ENCODE measurements at places on chromosomes 1 and 21.

DNA sequence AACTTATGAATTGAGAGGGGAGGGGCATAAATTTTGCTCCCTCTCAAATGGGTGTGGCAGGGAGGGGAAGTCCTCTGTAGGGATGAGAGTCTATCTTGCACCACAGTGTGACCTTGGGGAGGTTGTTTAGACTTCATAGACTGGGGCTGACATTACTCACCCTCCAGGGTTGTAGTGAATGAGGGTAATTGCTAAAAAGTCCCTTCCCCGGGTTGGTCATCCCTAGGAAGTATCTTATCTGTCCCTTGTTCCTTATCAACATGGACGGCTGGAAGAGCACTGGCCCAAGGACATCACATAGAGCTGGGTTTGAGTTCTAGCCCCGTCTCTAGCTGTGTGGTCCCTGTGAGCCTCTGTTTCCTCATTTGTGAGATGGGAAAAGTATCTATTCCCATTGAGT lies 52.4 kb upstream of the SLC2A1 start:
- no peak for DNase-seq
- H3K36me3 ChIP-seq, result no peaks in the 10 kb centered on the region
- peaks cover 24% of the 10 kb centered on the region for H3K27me3 ChIP-seq

DNA sequence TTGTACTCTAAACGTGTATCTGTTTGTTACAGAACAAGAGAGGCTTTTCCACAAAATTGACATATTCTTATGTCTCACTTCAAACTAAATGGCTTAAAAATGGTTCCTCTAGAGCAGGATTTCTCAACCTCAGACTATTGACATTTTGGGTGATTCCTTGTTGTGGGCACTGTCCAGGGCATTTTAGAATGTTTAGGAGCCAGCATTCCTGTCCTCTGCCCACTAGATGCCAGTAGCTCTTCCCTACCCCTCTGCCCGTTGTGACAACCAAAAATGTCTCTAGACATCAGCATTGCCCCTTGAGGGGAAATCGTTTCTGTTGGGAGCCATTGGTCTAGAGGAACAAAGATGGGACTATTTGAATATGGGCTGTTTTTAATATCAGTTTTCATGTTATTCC lies 17.3 kb downstream of the SMAP2 start:
- no peak overlapping the region for H3K4me3 ChIP-seq
- H3K4me1 ChIP-seq, result peaks cover 70% of the 10 kb centered on the region
- DNase-seq, result no peak
- no peak overlapping the region for H3K27ac ChIP-seq
- H3K27me3 ChIP-seq, result no peaks in the 10 kb centered on the region

DNA sequence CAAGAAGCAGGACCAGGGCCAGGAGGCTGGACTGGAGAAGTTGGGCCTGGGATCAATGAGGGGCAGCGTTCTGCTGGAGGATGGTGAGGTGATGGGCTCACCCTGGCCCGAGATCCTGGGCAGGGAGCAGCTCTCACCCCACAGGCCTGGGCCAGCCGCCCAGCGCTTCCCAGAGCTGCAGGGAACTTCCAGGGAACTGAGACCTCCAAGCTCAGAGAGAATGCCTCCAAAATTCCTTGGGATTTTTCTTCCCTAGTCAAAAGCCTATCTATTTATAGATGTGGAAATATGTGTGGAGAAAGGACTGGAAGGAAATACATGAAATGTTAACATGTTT lies 121.2 kb downstream of the SPSB1 start:
- no peak overlapping the region for H3K4me3 ChIP-seq
- peak overlapping the region; percentile 88 for H3K27ac ChIP-seq
- DNase-seq, result peak; percentile 60

- no peaks in the 10 kb centered on the region for H3K4me1 ChIP-seq
- H3K27ac ChIP-seq, result no peak overlapping the region
- no peak overlapping the region for H3K4me3 ChIP-seq
- H3K27me3 ChIP-seq, result no peaks in the 10 kb centered on the region
- H3K36me3 ChIP-seq, result no peaks in the 10 kb centered on the region
- DNase-seq, result no peak
Measured at GRCh38 chr1:172917972-172918371, 132.8 kb downstream of the TNFSF18 start.

- peaks cover 3% of the 10 kb centered on the region for H3K27me3 ChIP-seq
- H3K27ac ChIP-seq, result no peak overlapping the region
- H3K4me3 ChIP-seq, result no peak overlapping the region
- DNase-seq, result no peak
- no peaks in the 10 kb centered on the region for H3K36me3 ChIP-seq
Measured at GRCh38 chr1:41341772-41342562, 19.3 kb upstream of the FOXO6 start.

DNA sequence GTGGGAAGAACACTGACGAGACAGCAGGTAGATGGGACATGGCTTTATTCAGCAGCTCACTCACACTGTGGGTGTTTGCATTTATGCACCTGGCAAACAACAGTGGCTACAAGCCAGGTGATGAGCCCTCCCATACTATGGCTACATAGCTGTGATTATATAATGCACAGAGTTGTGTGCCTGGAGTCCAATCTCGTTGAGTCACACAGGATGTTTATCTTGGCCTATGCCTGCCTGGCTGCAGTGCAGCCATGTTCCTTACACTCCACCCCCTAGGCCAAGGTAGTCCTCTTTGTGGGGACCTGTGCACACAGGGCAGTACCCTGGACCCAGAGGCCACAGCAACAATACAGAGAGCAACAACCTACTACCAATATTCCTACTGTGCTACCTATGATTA lies 1643.8 kb downstream of the MRPL39 start:
- no peaks in the 10 kb centered on the region for H3K36me3 ChIP-seq
- H3K27ac ChIP-seq, result no peak overlapping the region
- H3K4me3 ChIP-seq, result no peak overlapping the region
- H3K27me3 ChIP-seq, result no peaks in the 10 kb centered on the region
- DNase-seq, result no peak

DNA sequence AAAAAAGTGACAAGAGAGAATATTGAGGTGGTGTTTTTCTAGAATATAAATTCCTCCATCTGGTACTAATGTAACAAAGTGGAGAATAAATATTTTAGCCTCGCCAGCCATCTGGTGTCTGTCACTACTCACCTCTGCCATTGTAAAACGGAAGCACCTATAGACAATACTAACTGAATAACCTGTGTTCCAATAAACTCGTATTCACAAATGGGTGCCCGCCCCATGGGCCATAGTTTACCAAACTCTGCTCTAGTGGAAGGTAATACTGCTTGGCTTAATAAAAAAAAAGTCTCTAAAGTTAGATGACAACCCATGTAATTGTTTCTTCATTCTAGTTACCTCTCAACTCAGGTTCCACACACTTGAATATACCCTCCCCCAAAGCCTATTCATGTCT lies 8.1 kb downstream of the MIS18A start:
- DNase-seq, result no peak
- no peaks in the 10 kb centered on the region for H3K27me3 ChIP-seq
- H3K4me1 ChIP-seq, result no peaks in the 10 kb centered on the region
- no peak overlapping the region for H3K4me3 ChIP-seq
- H3K36me3 ChIP-seq, result peaks cover 5% of the 10 kb centered on the region

GRCh38 chr1:82466416-82466815 lies 665.7 kb downstream of the ADGRL2 start:
- peaks cover 13% of the 10 kb centered on the region for H3K4me1 ChIP-seq
- DNase-seq, result no peak
- H3K4me3 ChIP-seq, result no peak overlapping the region
- no peaks in the 10 kb centered on the region for H3K27me3 ChIP-seq
- no peaks in the 10 kb centered on the region for H3K36me3 ChIP-seq

GRCh38 chr1:227315629-227316346 lies 2.5 kb downstream of the CDC42BPA start:
- peak overlapping the region; percentile 65 for H3K4me3 ChIP-seq
- no peaks in the 10 kb centered on the region for H3K27me3 ChIP-seq
- no peak overlapping the region for H3K27ac ChIP-seq
- H3K36me3 ChIP-seq, result no peaks in the 10 kb centered on the region
- no peaks in the 10 kb centered on the region for H3K4me1 ChIP-seq

- H3K4me1 ChIP-seq, result no peaks in the 10 kb centered on the region
- no peaks in the 10 kb centered on the region for H3K27me3 ChIP-seq
- no peak overlapping the region for H3K4me3 ChIP-seq
- DNase-seq, result no peak
- no peak overlapping the region for H3K27ac ChIP-seq
- H3K36me3 ChIP-seq, result no peaks in the 10 kb centered on the region
Measured at GRCh38 chr21:31909153-31910073, 36.6 kb downstream of the HUNK start.

DNA sequence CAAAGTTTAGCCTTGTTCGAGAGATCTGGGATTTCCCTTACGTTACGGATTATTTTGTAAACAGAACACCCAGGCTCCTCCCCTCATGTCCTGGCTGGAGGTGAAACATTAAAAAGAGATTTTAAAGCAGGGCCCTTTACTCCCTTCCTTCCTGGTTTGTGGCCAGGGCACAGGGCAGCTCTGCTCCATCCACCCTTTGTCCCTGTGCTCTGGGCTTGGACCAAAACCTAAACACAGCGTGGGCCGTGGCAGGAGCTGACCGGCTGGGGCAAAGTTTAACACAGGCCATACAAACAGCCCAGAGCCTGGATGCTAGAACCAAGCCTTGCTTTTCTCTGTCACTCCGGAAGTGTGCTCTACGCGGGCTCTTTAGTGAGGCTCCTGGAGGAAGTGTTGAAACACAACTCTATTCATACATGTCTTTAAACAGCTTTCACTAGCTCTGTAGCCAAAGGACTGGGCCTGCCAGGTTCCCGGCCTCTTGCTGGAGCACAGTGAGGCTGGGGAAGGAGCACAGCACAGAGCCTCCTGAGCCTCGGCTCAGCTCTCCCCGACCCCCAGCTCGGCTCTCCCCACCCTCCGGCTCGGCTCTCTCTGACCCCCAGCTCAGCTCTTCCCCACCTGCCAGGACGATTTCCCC lies 84.7 kb downstream of the PDE9A start:
- peak overlapping the region; percentile 72 for H3K27ac ChIP-seq
- H3K27me3 ChIP-seq, result no peaks in the 10 kb centered on the region
- no peak overlapping the region for H3K4me3 ChIP-seq

DNA sequence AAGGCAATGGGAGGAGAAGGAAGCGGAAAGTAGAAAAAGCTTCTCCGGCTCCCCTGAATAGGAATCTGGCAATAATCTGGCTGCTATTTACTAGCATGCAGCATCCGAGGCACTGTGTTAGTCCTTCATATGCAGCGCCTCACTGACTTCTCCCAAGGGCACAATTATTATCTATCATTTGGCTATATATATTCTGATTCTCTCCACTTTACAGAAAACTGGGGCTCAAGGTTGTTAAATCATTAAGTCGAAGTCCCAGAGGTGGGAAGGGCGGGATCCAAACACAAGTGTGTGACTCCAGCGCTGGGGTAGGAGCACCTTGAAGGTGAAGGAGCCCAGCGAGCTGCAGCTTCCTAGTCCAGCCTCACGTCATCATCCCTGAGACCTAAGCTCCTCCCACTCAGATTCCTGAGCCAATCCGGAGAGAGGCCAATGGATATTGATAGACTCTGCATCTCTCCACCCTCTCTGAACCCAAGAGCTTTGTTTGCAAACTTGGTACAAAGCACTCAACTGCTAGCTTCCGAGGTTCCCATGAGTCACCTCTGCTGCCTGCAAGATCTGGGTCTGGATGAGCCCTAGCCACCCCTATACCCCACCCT lies 16.6 kb upstream of the EYA3 start:
- no peak for DNase-seq
- H3K4me1 ChIP-seq, result peaks cover 8% of the 10 kb centered on the region
- no peaks in the 10 kb centered on the region for H3K36me3 ChIP-seq
- H3K4me3 ChIP-seq, result peak overlapping the region; percentile 17
- H3K27me3 ChIP-seq, result no peaks in the 10 kb centered on the region

DNA sequence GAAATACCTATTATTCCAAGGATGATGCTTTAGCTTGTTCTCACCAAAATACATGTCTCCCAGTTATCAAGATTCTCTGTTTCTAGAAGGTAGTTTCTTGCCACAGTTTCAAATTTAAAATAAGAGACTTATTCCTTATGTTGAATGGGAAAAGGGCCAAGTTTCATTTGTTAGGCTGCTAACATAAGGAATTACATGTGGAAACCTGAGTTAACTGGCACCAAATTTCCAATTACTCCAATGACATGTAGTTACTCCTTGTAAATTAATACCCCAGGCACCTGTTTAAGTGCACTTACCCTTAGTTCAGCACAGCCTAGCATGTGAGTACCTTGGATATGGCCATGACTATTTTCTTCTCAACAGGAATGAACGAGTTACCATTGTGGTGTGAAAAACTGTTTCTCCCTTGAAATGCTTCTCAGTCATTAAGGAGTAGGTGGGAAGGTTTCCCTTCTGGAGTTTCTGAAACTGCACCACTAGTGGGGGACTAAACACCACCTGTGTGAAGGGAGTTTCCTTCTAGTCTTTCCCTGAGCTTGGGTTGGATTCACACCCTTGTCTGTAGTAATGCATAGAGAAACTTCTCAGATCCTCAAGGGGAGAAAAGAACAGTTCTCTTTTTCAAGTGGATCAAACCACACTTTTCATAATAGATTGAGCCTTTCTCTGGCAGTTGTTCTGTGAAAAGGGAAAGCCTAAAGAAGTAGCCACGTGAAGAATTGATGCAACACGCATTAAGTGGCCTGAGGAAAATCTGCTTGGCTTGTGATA lies 32.3 kb upstream of the LRRC8C start:
- no peak for DNase-seq
- no peaks in the 10 kb centered on the region for H3K36me3 ChIP-seq
- no peak overlapping the region for H3K4me3 ChIP-seq

GRCh38 chr1:100107696-100108095 lies 25.0 kb downstream of the SASS6 start:
- H3K27ac ChIP-seq, result no peak overlapping the region
- no peaks in the 10 kb centered on the region for H3K27me3 ChIP-seq
- H3K4me3 ChIP-seq, result no peak overlapping the region
- no peaks in the 10 kb centered on the region for H3K4me1 ChIP-seq
- H3K36me3 ChIP-seq, result no peaks in the 10 kb centered on the region
- no peak for DNase-seq

DNA sequence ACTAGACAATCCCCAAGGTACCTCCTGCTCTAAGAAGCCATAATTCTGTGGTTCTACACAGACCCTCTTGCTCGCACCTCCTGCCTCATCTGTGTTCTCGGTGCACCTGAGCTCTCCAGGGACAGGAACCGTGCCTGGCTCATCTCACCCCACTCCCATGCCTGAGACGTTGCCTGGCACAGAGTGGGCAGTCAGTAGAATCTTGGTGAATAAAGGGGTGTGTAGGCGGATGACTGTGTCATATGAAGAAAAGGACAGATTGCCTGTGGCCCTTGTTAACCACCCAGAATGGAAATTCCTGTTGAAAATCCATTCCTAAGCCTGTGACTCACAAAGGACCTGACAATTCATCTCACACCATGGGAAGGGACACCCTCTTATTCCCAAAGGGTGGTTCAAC lies 92.9 kb downstream of the KCNN3 start:
- no peaks in the 10 kb centered on the region for H3K27me3 ChIP-seq
- DNase-seq, result no peak
- no peak overlapping the region for H3K4me3 ChIP-seq
- no peaks in the 10 kb centered on the region for H3K36me3 ChIP-seq
- no peak overlapping the region for H3K27ac ChIP-seq
- H3K4me1 ChIP-seq, result no peaks in the 10 kb centered on the region
